ENCODE measurements at places on chromosomes 5 and 9. TPM values are rescaled to one million over a fixed set of nuclear protein-coding genes. Genes with fewer than 3 reads are reported as not detected.

The SEC16A gene
- total RNA-seq = 34.5 TPM

DNA sequence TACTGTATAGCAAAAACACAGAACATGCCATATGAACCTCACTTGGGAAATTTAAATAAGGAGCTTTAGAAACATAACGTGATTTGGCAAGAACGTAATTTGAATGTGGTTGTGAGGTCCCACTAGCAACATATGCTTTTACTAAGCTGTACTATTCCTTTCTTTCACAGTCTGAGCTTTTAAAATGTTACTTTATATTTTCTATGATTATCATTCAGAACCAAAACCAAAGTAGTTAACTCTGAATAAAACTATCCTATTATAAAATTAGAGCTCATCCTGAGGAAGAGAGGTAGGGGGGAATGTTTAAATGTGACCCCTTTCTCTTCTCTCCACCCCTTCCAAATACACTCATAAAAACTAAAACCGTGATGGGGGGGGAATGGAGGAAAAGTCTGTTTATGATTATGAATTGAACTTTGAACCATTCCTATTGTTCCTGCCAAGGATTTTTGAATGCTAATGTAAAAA lies 435.7 kb downstream of the NFIB start:
- no peak for DNase-seq

- no peak for DNase-seq
Measured at GRCh38 chr9:33780276-33780675, 15.1 kb upstream of the PRSS3 start.

DNA sequence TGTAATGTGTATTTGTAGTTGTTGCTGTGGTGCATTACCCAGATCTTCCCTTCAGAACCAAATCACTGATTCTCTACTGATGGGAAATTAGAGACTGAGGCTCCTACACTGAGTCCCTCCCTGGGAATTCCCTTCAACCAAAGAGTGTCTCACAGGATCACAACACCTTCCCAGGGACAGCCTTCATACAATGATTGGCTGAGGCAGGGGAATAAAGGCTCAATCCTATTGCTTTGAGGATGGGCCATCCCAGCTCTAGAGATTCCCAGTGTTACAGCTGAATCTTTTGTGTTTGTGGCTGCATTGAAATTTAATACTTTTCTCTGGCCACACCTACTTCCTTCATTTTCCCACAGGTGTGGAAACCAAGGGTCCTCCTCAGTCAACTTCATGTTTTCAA lies 96.4 kb upstream of the ELL2 start:
- DNase-seq = no peak

Measured in GM23248 (cell line).